ENCODE measurements at places on chromosomes 11 and 22.

DNA sequence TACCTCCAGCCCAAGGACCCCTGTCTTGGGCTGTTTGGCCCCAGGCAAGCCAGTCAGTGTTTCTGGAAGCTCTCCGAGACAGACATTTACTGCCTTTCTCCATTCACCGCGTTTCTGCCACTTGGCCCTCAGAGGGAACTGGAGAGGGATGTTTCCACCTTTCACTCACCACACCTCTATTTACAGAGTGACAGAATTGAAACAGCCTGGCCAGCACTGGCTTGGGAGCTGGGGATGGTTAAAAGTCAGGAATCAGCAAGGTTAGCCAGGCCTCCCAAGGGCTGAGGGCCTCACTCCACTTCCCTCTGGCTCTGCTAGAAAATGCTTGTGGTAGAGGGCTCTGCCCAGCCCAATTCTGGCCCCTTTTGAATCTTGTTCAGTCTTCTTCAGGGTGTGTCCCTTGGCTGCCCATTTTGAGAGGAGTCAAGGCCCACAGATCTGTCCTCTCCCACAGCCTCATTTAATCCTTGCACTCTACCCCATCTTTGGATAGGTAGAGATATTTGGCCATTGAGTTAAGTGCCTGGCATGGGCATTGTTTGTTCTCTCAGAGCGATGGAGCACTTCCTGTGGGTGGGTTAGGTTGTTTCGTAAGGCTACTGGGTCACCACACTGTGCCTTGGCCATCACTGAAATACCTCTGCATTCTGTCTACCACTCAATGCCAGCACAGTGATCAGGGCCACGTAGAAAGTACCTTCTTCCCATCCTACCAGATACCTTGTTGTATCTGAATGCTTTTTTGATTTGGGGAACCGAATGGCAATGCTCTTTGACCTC is 119.2 kb downstream of the MICAL2 start:
- DNase-seq, result no peak

GRCh38 chr11:113591117-113591516 is 115.0 kb downstream of the TMPRSS5 start:
- no peak for DNase-seq

DNA sequence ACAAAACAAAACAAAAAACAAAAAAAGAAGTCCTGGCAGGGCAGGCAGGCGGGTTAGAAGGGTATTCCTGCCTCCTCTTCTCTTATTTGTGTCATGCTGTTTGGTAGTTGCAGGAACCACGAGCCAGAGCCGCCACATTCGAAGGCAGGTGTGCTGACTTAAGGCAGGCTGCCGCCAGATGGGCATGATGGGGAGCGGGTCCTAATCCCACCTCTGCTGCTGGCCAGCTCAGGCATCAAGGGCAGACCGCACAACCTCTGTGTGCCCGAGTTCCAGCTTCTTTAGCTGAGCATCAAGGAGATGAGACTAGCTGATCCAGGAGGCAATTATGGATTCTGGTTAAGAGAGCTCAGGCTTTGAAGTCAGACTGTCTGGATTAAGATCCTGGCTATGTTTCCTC is 12.1 kb downstream of the OAF start:
- DNase-seq, result no peak

- no peak for DNase-seq
Observed at GRCh38 chr11:119130662-119131061, 9.3 kb downstream of the HINFP start.

DNA sequence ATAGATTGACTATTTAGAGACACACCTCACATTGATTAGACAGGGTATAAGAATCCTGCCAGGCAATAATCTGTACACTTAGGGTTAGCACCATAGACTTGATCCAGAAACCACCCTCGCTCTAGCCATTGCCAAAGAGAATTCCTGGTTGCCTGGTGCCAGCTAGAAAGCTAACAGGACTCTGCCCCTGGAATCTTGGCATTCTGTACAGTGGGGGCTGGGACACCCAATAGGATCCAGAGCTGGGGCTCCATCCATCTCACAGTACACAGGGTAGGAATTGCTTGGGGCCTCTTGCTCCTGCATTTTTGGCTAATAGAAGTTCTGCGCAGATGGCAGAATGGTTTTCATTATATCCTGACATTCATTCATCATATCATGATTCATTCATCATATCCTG is 3.0 kb upstream of the APLNR start:
- DNase-seq, result no peak
